Panc1 (cell line): ENCODE measurements at places on chromosomes 2 and 18. TPM values are rescaled to one million over a fixed set of nuclear protein-coding genes. Genes with fewer than 3 reads are reported as not detected.

CPO gene
- total RNA-seq: not detected

FMNL2 gene
- total RNA-seq: 33.6 TPM

DNA sequence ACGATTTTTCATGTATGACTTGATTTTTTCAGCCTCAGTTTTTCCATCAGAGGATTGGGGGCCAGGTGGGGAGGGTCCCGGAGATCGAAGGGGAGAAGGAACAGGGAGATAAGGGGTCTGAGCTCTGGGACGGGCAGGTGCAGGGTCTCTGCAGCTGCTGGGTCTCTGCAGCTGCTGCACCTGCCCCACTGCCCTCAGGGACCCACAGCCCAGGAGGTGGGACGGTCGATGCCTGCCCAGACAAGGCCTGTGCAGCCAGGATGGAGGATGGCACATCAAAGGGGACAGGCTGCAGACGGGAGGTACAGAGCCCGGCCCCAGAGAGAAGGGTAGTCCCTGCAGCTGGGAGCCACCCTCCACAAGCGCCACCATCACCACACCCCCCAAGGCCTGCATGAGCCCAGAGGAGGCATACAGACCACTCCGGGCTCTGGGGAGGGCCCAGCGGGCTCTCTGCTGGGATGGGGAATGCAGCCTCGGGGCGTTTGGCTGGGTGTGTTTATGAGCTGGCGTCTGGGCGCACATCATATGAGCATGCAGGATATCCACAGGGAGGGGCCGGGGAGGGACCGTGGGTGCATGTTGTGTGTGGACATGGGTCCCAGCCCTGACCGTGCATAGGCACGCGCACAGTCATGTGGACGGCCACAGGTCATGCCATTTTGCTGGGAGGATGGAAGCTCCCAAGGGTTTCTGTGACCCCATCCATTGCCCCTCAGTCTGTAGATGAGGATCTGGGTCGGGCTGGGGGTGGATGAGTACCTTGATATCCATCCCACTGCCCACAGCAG, 34.9 kb upstream of the GPC1 start:
- no peak for DNase-seq

DNA sequence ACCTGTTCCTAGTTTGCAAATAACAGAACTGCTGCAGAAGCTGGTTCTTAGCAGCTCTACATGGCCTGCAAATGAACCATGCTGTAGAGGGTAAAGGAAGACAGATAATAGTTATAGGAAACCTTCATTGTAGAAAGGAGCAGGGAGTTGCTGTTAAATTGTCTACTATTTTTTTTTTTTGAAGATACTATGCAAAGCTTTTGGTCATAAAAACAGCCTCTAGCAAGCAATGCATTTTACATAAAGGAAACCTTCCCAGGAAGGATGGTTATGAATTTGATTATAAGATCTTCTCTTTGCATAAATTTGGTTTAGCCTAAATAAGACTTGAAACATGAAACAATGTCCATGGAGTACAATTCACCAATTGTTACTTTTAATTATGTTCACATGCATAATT, 793.4 kb downstream of the SLC4A3 start:
- no peak for DNase-seq

NRBP1 gene
- 103 TPM for total RNA-seq

DNA sequence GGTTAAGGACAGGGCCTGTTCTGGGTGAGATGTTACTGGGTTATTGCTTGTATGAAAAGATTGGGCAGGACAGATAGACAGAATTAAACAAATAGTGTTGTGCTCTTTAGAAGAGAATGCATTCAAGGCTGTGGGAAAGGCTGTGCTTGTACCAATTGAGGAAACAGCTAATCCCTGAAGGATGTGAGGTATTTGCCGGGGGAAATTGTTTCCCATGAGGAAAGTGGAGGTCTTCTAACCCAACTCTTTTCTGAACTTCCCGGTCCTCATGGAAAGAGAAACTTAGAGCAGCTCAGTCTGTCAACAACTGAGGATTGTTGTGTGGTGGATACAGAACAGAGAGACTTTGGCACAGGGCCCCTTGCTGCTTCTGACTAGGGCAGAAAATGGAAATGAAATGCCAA, 9.5 kb downstream of the SLC1A4 start:
- DNase-seq: no peak

- no peak for DNase-seq
Measured at GRCh38 chr2:109285244-109285651, 156.2 kb downstream of the SH3RF3 start.

DNA sequence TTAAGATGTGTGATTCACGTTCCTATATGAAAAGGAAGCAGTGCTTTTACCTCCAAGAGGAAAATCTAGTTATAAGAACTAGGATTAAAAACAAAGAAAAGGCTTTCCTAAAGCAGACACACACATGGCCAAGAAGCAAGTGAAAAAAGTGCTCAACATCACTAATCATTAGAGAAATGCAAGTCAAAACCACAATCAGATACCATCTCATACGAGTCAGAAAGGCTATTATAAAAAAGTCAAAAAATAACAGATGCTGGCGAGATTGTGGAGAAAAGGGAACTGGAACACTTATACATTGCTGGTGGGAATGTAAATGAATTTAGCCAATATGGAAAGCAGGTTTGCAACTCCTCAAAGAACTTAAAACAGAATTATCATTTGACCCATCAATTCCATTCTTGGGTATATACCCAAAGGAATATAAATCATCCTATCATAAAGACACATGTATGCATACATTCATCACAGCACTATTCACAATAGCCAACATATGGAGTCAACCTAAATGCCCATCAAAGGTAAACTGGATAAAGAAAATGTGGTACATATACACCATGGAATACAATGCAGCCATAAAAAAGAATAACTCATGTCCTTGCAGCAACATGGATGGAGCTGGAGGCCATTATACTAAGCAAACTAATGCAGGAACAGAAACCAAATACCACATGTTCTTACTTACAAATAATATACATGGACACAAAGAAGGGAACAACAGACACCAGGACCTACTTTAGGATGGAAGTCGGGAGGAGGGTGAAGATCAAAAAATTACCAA, 285.3 kb downstream of the RAD51AP2 start:
- DNase-seq: no peak

ATP6V1C2 gene
- 0.54 TPM for total RNA-seq

DNA sequence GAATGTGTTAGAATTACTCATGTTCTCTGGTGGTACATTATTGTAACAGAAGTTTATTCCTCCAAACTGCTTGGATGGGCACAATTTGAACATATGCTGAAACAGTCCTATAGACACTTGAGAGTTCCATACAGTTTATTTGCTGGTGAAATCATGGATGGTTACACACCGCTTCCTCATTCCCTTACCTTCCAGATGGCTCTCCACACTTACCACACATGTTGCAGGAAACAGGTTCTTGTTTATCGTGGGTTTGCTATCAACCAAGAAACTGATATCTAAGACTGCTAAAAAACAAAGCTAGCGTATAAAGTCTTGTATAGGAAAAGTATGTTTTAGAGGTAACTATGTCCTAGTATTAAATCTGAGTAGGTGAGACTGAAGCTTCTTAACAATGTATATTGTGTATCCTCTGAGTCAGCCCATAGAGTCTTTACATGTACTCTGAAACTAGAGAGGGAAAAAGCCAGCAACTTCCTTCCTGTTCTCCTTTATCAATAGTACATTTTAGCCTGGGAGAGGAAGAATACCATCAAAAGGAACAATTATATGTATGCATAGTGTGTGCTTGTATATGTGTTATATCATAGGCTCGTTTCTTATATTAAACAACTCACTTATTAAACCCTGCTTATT, 313.1 kb downstream of the PLCL1 start:
- DNase-seq: no peak

RNU2-63P gene
- 14.0 TPM for total RNA-seq

TTC21B gene
- total RNA-seq: 12.4 TPM

ST6GAL2 gene
- total RNA-seq: not detected

DNA sequence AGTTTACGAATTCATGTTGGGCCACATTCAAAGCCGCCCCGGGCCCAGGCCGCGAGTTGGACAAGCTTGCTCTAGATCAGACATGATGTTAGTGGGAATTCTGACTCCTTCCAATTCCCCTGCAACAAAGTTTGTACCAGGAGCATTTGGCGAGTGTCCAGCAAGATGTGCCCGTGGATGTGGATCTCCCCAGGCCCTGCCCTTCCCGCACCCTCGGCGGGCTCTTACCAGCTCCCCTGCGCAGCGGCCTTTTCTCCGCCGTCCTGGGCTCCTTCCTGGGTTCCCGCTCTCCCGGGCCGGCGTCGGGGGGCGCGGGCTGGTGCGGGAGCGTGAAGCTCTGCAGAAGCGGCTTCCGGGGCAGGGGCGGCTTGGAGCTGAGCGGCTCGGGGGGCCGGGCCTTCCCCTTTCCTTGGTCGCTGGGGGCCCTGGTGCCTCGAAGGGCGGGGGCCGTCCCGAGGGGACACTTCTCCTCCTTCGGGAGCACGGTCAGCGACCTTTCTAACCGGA, 90.8 kb upstream of the MGAT4A start:
- DNase-seq: no peak

CCBE1 gene
- total RNA-seq: 0.13 TPM

DNA sequence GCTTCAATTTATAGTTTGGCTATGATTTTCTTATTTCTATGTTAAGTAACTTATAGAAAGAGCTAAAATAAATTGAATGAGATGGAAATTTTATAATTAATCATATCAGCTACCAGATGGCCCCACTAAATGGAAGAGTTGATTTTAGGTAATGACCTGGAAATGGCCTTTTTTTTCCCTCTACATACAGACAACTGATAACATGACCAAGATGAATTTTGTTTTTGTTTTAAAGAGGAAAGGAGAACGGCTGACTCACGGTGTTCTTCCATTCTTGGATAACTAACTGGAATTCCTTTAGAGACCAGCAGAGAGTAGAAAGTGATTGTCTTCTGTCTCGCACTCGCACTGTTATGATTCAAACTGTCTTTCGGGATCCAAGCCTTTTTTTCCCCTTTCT, 91.0 kb downstream of the TMEM185B start:
- no peak for DNase-seq

GRCh38 chr2:191441496-191442214, 196.5 kb downstream of the MYO1B start:
- DNase-seq: no peak

- DNase-seq: no peak
Measured at GRCh38 chr2:240503375-240503774, 54.4 kb downstream of the ANKMY1 start.

GRCh38 chr2:145108361-145108778, 588.5 kb upstream of the ZEB2 start:
- DNase-seq: no peak

DNA sequence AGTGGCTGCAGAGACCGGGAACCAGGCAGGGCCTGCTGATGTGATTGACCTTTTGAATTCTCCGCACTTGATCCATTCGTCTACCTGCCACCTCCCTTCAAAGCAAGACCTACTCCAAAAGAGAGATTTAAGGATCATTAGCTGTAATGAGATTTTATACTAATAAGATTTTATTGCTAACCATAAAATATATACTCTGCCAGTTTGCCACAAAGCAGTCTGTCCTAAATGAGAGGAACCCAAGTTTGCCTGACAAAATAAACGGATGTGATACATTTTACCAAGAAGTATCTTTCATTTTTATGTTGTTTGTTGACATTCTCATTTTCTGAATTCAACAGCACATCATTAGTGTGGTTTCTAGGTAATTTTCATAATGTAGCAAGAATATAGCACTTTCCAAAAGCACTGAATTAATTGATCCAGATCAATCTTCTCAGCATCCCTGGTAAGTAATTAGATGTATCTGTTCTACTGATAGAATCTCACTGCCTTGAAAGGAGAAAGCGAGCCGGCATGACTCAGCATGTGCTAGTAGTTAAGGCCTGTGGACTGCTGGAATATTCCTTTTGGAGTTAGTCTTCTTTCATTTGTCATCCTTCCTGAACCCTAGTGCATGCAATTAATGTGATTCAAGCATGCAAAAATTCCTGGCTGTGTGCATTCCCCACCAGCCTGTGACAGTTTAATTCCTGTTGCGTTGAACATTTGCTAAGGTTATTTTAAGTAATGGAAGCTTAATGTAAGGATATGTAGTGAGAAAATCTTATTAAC, 128.5 kb downstream of the ARL6IP6 start:
- DNase-seq: no peak

ACMSD gene
- total RNA-seq: not detected

DNA sequence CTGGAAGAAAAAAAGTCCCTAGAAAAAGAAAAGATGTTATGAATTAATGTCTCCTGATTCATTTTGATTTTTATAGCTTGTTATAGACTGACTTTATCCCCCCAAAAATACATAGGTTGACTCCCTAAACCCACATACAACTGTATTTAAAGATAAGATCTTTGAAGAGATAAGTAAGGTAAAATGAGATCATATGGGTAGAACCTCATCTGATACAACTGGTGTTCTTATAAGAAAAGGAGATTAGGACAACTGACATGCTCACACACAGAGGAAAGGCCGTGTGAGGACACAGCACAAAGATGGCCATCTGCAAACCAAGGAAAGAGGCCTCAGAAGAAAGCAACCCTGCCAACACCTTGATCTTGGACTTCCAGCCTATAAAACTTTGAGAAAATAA, 117.5 kb downstream of the CD226 start:
- DNase-seq: no peak

- no peak for DNase-seq
Measured at GRCh38 chr2:156532989-156533388, 96.8 kb downstream of the GPD2 start.

- DNase-seq: no peak
Measured at GRCh38 chr2:100612388-100613000, 49.7 kb downstream of the PDCL3 start.

LONRF2 gene
- total RNA-seq: 12.9 TPM

DNA sequence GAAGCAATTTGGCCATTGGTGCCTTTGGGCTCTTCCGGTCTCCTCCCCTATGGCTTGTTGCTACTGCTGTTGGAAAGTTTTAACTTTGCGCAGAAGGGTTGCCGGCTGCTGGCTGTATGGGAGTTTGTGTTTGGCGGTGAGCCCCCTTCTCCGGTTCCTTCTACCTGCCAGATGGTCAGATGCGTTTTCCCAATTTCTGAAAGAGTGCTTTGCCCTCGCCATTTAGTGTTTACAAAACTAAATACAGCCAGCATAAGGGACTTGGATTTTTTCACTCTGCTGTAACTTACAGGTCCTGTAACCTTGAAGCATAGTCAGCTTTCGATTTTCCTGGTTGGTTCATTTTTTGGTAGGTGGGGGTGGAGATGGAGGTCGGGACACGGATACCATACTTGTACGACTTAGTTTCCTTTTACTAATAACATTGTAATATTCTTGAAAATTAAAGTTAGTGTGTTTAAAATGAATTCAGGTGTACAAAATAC, 604 bp downstream of the COQ10B start:
- DNase-seq: peak; percentile 32

FOXI3 gene
- total RNA-seq: not detected

DNA sequence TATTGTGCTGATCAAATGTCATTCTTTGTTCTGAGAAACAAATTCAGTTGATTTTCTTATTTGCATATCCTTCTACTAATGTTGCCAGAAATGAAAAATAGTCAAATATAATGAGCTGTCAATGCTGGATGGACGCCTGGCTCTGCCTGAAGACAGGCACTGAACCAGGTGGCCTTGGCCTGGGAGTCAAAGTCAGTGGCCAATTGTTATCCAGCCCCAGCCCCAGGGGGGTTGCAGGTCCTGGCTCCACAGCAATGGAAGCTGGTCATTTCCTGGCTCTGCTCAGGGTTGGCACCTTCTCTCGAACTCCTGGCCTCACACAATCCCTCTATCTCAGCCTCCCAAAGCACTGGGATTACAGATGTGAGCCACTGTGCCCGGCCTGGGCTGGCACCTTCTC, 176.8 kb upstream of the GLI2 start:
- DNase-seq: no peak

PFN4 gene
- total RNA-seq: 1.3 TPM

NTSR2 gene
- total RNA-seq: 0.15 TPM

PRKAG3 gene
- total RNA-seq: not detected

GRCh38 chr18:34637094-34637801, 72.8 kb upstream of the DTNA start:
- DNase-seq: no peak

TLX2 gene
- total RNA-seq: not detected

DYSF gene
- total RNA-seq: 0.31 TPM

TBC1D8 gene
- 139 TPM for total RNA-seq
